ENCODE measurements at places on chromosomes 5 and 9. TPM values are rescaled to one million over a fixed set of nuclear protein-coding genes. Genes with fewer than 3 reads are reported as not detected.

Gene CXCL14
- not detected for total RNA-seq

Gene UQCRQ
- 158 TPM for total RNA-seq

Gene TMOD1
- 5.1 TPM for total RNA-seq

Gene AJM1
- total RNA-seq = 1.6 TPM

Gene JAKMIP2
- total RNA-seq = 0.44 TPM

Gene KCNN2
- 7.5 TPM for total RNA-seq

All from glomerular endothelial cell (primary cell).